ENCODE measurements at places on chromosomes 7 and 10.

GRCh38 chr10:11227103-11227502 is 209.4 kb downstream of the CELF2 start:
- DNase-seq: no peak

GRCh38 chr7:5351507-5352265 is 68.9 kb downstream of the SLC29A4 start:
- no peak for DNase-seq

- no peak for DNase-seq
Measured at GRCh38 chr7:7707806-7708205, 10.6 kb downstream of the RPA3 start.

DNA sequence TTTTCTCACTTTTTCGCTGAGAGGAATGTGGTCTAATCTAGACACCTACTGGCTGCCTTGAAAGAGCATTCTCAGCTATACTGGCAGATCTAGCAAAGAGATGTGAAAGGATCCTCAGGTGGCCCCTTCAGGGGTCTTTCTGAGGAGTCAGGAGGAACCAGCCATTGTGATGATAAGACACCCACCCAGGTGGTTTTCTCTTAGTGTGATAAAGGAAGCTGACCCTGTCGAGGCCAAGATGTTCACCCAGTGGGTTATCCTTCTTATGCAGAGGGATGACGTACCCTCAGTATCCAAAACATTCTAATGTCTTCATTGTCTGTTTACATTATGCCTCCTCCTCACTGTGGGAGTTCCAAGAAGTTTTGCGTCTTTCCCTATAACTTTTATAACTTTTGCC is 98.3 kb upstream of the LRGUK start:
- no peak for DNase-seq

DNA sequence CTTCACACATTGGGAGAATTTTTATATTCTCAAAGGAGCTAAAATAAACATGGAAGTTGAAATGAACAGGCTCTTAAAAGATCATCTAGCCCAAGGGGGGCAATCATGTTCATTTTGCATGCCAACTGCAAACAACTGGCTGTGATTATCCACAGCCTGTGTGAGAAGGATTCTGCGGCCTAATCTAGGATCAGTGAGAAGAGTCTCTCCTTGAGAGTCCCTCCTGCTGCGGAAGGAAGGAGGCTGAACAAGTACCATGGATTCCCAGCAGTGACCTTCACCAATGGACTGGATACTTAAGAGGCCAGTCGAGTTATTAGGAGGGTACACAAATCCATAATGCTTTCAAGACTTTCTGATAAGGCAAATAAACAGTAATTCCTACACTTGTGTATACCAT is 76.7 kb downstream of the IGF2BP3 start:
- DNase-seq: no peak

GRCh38 chr10:16673443-16673842 is 143.8 kb downstream of the RSU1 start:
- no peak for DNase-seq

DNA sequence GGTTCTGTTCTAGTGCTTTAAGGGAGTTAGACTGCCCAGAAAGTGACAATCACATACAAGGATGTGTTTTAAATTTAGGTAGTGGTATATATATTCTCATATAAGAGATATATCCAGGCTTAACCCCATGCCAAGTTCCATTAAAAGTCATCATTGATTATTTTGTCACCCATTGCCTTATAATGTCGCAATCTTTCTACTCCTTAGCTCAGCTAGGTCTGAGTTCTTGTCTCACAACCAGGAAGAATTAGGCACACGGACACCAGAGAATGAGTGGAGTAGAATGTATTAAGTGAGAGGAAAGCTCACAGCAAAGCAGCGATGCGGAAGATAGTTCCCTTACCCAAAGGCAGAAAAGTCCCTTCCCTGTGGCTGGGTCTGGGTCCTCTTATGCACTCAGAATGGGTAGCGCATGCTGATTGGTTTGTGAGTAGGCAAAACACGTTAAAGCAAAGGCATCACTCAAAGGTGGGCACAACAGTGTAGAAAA is 197.2 kb upstream of the AHR start:
- DNase-seq: no peak

DNA sequence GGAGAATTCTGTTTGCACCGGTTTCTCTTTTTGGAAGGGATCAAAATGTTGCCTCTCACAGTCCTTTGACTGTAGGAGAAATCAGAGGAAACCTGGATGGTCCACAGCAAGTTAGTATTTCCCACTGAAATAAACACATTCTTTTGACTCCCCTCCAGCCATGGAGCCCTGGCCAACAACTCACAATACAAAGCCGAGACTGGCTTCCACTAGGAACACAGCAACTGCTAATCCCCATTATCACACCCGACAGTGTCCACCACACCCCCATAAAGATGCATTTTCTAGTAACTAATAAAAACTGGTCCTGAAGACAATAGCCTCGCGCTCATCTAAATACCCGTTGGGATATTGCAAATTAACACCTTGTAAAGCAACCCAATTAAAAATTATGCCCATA is 798 bp upstream of the MACROH2A2 start:
- no peak for DNase-seq

GRCh38 chr7:32616625-32617024 is 121.3 kb downstream of the AVL9 start:
- DNase-seq: no peak

DNA sequence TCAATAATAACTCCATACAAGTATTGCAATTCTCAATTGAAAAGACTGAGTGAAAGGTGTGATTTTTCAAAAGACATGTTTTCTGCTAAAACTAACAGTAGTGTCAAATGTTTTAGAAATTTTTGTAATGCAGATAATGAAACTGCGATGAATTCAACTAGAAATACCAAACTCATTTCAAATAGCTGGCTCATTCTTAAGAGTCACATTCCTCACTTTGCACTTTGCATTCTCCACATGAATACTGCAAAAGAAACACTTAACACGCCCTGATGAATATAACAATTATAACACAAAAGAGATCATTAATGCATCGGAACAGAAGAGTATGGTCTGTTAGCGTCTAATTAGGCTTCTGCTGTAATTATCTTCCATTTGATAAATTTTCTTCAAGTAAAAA is 15.5 kb upstream of the TSPAN12 start:
- DNase-seq: no peak

DNA sequence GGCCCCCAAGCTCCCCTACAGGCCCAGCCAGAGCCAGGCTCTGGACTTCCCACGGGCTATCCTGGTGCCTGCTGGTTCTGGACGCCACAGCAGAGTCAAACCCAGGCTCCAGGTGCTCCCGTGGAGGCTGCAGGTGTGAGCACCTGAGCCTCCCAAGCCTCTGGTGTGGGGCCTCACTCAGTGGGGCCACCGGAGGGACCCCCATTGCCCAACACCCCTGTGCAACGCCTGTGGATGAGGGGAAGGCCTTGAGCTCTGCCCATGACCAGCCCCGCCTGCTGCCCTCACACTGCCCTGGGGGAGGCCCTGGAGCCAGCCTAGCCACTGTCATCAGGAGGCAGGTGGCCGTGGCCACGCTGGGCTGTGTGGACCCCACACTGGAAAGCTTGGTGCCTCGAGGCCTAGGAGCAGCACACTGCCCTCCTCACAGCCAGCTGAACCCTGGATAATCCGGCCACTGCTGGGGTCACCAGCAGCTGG is 229.3 kb downstream of the MAD1L1 start:
- DNase-seq: no peak

DNA sequence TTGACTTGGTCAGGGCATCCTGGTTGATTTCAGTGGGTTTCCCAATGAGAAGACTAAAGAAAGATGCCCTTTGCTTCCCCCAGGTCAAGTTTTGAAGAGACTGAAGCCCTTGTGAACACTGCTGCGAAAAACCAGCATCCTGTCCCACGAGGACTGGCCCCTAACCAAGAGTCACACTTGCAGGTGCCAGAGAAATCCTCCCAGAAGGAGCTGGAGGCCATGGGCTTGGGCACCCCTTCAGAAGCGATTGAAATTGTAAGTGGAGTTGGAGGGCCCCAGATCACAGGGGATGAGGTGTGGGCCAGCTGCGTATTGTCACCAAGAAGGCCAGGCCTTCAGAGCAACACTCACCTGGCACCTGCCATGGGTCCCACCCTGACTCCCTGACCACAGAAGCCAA is 43.3 kb upstream of the BTBD16 start:
- no peak for DNase-seq

GRCh38 chr7:79453558-79454360 is at the start of gene MAGI2:
Gene MAGI2, minus strand, starts transcription at chr7:79453667. Its CDS starts 347 bp downstream, at chr7:79453320.
- DNase-seq: no peak

- DNase-seq: no peak
Measured at GRCh38 chr10:120572307-120572706, 115.3 kb downstream of the PLPP4 start.

- DNase-seq: no peak
Measured at GRCh38 chr10:45581582-45582385, 90.8 kb downstream of the ZFAND4 start.

GRCh38 chr10:69414036-69415018 is 2.4 kb downstream of the TACR2 start:
- DNase-seq: no peak

DNA sequence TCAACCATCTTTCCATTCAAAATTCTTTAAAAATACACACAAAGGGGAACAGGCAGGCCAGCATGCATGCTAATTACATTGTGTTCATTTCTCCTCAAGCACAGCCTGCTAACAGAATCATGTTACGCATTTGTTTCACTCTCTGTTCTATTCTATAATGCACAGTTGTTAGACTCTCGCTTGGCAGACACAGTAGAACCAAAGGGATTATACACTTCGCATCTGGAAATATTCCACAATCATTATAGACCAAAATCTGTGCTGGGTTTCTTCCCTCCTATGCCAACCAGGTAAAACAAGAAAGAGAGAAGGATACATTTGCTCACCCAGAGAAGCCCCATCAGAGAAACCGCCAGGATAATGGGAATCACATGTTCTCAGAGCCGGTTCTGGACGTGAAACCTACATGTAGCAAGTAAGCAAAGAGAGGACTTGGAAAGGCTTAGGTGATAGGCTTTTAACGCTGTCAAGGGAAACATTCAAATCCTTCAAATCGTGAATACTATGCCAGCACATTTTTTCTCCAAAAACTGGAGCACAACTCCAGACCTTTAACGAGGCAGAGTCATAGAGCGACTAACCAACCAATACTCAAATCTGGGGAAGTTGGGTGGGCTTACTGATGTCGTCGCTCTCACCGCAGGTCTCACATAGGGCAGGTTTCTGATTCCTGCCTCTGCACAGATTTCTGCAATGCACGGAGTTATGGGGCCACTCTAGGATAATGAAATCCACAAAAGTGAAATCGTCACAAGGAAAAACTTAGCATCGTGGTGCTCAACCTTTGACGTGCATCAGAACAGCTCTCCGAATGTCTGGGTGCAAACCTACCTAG is 380.5 kb upstream of the AUTS2 start:
- no peak for DNase-seq

DNA sequence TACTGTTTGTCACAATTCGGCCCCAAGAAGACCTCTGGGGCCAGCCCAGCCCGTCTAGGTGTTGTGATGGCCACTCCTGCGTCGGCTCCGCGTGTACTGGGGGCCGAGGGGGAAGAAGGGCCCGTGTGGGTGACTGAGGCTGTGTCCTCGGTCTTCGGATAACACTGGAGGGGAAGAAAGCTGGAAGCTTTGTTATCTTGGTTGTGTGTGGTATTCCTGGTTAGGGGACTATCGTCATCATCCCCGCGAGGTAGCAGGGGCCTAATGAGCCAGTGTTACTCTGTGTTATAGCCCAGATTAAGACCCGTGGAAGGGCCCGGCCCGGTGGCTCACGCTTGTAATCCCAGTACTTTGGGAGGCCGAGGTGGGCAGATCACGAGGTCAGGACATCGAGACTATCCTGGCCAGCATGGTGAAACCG is 854 bp downstream of the MTG1 start:
- no peak for DNase-seq

- no peak for DNase-seq
Measured at GRCh38 chr7:157013101-157013500, 2.6 kb upstream of the MNX1 start.

DNA sequence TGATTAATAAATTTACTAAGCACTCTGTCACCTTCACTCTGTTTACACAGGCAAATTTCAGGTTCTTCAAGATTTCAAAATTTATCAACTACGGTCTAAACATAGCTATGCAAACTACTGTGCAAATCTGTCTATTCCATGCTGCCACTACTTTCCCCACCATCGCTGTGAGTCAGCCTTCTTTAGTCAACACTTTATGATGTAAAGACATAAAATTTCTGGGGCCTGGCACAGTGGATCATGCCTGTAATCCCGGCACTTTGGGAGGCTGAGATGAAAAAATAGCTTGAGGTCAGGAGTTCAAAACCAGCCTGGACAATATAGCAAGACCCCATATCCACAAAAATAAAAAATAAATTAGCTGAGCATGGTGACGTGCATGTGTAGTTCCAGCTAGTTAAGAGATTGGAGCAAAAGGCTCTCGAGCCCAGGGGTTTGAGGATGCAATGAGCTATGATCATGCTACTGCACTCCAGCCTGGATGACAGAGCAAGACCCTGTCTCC is 42.6 kb downstream of the CNOT4 start:
- no peak for DNase-seq

DNA sequence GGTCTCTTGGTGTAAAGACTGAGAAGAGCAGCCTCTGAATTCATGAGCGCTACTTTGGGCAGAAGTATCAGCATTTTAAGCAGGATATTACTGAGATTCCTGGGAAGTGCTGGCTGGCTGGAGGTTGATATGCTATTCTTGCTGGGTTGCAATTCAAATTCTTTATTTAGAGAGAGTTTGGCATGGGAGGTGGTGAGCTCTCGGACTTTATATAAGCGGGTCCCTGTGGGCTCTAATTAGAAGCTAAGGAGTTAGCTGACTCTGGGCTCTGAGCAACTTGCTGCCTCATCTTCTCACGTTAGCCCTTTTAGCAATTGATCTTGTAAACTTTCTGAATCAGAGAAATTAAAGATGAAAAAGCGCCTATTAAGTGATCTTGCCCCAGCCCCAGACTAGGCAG is 430.9 kb downstream of the SORCS3 start:
- DNase-seq: no peak

DNA sequence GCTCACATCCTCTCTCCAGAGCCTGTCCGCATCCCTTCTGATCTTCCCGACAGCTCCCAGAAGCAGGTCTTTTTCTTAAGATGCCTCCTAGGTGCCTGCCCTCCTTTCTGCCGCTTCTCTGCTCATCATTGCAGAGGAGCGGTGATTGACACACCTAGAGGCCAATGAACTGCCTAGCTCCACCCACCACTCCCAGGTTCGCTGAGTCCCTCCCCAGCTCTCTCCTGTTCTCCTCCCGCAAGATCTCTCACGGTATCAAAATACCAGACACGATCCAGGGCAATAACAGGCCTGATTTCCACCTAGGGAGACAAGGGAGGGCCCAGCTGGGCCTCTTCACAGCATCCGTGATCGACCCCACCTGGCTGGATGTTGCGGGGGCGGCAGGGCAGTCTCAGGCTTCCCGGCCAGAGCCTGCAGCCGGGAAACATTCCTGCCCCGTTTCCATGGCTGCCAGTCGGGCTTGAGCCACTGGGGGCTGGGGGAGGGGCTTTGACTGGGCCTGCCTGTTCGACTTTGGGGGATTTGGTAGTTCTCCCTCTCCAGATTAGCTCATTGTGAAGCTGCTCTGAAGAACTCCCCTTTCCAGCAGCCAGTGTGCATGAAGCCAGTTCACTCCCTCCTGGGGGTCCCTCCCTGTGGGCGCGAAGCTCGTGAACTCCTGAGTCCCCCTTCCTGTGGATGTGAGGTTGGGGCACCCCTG is 373.5 kb downstream of the RPS24 start:
- DNase-seq: peak; percentile 29

- DNase-seq: no peak
Measured at GRCh38 chr7:141001546-141001945, 13.2 kb downstream of the MRPS33 start.
